ENCODE measurements at places on chromosomes 13 and 19. TPM values are rescaled to one million over a fixed set of nuclear protein-coding genes. Genes with fewer than 3 reads are reported as not detected.

The KCNN1 gene
- total RNA-seq: not detected

The NECTIN2 gene
- 121 TPM for total RNA-seq

The DLL3 gene
- total RNA-seq: 0.65 TPM

The ATXN8OS gene
- total RNA-seq: not detected

The STOML3 gene
- not detected for total RNA-seq

The ZNF442 gene
- total RNA-seq: 0.32 TPM

The KLK4 gene
- total RNA-seq: not detected

The ZSCAN18 gene
- total RNA-seq: 11.7 TPM

The IGLON5 gene
- total RNA-seq: not detected

The KLK8 gene
- not detected for total RNA-seq

The CCDC194 gene
- total RNA-seq: under 0.01 TPM

The COQ8B gene
- 23.4 TPM for total RNA-seq

The SIGLEC6 gene
- not detected for total RNA-seq

The NLRP11 gene
- not detected for total RNA-seq

The FGF9 gene
- total RNA-seq: not detected

The ZNF320 gene
- total RNA-seq: 6.8 TPM

The STARD13 gene
- total RNA-seq: 25.0 TPM

The WDR88 gene
- total RNA-seq: not detected

The TJP3 gene
- total RNA-seq: not detected

The SPTBN4 gene
- total RNA-seq: under 0.01 TPM

The MATK gene
- not detected for total RNA-seq

The CYP4F12 gene
- total RNA-seq: not detected

Measured in epithelial cell of umbilical artery (primary cell).